ENCODE measurements at places on chromosomes 4 and X.

DNA sequence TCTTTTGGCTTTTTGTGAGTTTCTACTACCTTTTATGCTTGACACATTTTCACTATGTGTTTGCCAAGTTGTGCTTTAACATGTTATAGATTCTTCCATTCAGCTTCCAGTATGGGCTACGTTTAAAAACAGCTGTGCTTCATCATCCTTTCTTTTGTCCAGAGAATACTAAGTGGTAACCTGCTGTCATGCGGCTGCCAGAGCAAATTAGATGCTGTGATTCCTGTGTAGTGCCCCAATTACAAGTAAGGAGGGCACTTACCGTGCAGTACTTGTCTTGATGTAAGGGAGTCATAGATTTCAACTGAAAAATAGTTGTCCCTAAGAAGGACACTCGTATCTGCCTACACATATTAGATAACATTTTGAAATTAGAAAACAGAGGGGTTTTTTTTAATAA is 531.8 kb upstream of the GALNTL6 start:
- DNase-seq = no peak

GRCh38 chrX:154466907-154467306 is 8.8 kb downstream of the PLXNA3 start:
- no peak for DNase-seq

DNA sequence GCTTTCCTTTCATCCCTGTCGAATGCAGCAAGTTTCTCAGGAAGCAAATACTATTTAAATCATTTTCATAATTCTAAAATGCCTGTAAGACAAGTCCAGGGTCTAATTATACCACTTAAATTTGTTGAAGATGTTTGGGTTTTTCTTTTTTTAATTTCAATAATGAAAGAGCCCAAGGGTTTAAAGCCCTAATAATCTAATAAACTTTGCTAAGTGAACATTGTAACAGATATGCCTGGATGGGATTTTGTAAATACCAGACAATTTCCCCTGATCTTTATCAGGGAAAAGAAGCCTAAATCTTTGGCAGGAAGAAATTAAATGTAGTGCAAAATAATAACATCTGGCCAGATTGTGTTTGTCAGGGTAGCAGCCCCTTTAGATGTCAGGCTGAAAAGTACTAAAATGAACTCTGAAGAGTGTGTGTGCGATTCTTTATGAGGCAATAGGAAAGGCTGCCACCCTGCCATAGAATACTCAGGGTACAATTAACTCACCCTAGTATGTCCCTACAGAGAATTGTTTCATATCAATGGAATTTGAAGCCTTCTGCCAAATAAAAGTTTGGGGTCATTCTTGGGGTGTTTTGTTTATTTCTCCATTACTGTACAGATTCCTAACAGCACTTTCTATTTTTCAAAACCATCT is 45.6 kb downstream of the GPC3 start:
- DNase-seq = no peak

- DNase-seq = no peak
Observed at GRCh38 chr4:78360466-78360865, 191.1 kb upstream of the ANXA3 start.

GRCh38 chr4:84849051-84849640 is 117.3 kb downstream of the WDFY3 start:
- no peak for DNase-seq

GRCh38 chr4:79258614-79259176 is 67.2 kb downstream of the NAA11 start:
- no peak for DNase-seq

- DNase-seq = no peak
Observed at GRCh38 chr4:183035726-183036415, 63.2 kb upstream of the WWC2 start.

- DNase-seq = no peak
Observed at GRCh38 chr4:89222170-89222569, 85.4 kb downstream of the GPRIN3 start.

GRCh38 chr4:38950159-38950558 is 82.0 kb downstream of the TMEM156 start:
- no peak for DNase-seq
